Suppressor macrophage treated with lipopolysaccharide for 1 hour (primary cell): ENCODE measurements at places on chromosomes 12 and 14.

DNA sequence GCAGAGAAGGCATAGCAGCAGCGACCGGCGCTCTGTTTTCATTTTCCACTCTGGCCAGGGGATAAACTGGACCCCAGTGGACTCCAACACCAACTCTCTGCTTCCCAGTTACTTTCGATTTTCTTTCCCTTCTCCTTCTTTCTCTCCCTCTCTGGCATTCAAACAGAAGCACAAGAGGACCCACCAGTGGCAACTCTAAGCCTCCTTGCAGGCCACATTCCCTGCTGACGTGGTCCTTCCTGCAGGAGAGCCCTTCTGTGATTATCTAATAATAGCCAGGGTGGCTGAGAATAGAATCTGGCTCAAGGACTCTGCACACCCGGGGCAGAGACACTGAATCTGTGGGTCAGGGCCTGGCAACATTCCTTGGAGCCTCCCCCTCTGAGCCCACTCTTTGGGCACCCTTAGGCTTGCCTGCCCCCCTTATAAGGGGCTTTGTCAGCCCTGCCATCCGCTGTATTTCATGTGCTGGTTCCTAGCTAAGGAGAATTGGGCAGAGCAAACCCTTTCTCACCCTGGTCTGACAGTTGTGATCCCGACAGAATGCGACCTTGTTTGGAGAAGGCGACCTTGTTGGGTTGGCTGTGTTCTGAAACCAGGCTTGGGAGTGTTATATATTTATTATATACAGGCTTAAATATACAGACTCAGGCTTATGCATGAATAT, 8.2 kb upstream of the HOXC6 start:
- no peak for DNase-seq

- no peak for DNase-seq
These were observed 34.4 kb upstream of the DLK1 start for GRCh38 chr14:100692256-100692655.

GRCh38 chr14:76984297-76984696, 44.2 kb downstream of the IRF2BPL start:
- no peak for DNase-seq

GRCh38 chr12:101299931-101300330, 20.0 kb downstream of the UTP20 start:
- DNase-seq, result no peak

- DNase-seq, result peak; percentile 22
These were observed 75.9 kb upstream of the DHRS4 start for GRCh38 chr14:23877538-23878180.

DNA sequence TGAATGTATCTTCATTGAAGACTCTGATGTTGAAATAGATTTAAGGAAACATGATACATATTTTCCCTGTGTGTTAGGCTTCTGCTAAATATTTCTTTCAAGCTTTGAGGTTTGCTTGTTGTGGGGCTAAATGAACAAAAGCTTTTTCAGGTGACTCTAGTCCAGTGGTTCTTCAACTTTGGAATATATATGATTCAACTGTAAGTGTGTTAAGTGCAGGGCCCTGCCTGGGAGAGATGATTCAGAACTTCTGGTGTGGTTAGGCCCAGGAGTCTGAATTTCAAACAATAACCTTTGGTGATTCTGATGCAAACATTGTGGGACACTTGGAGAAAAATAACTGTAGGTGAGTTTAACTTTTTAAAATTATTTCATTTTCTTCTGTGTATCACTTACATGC, 93.0 kb downstream of the TRHDE start:
- no peak for DNase-seq

GRCh38 chr12:32466986-32467711, 67.8 kb downstream of the FGD4 start:
- DNase-seq, result no peak

GRCh38 chr14:54278665-54279295, 118.0 kb upstream of the CDKN3 start:
- DNase-seq, result no peak

- DNase-seq, result no peak
These were observed 787.7 kb downstream of the TMTC2 start for GRCh38 chr12:83474369-83474768.

DNA sequence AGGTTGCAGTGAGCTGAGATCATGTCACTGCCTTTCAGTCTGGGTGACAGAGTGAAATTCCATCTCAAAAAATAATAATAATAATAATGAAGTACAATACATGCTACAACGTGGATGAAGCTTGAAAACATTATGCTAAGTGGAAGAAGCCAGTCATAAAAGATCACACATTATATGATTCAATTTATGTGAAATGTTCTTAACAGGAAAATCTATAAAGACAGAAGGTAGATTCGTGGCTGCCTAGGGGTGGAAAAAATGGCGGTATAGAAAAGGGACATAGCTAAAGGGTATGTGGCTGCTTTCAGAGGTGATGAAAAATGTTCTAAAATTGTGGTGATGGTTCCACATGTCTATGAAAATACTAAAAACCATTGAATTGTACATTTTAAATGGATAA, 41.0 kb upstream of the AMIGO2 start:
- DNase-seq, result no peak

- DNase-seq, result no peak
These were observed 583.9 kb upstream of the TBX3 start for GRCh38 chr12:115267891-115268290.

DNA sequence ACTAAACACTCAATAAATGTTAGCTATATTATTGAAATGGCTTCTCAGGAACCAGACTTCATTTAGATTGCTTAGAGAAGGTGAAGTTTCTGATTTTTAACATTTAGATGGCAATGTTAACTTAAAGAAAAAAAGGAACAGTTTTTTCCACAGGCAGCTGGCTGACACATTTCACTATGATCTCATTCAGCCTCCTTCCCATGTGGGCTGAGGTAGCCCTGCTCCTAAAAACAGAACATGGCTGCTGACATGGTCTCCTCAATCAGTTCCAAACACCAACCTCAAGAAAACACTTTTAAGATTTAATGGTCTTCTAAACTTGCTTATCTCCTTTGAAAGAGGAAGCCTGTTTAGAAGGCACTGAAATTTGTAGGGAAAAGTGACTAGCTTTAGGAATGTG, 23.8 kb downstream of the GNS start:
- peak; percentile 77 for DNase-seq

- DNase-seq, result no peak
These were observed 9.1 kb upstream of the MSI1 start for GRCh38 chr12:120378036-120378435.

- no peak for DNase-seq
These were observed 17.3 kb downstream of the GPR68 start for GRCh38 chr14:91227183-91227628.

GRCh38 chr12:97939156-97939555, 476.6 kb downstream of the RMST start:
- no peak for DNase-seq

DNA sequence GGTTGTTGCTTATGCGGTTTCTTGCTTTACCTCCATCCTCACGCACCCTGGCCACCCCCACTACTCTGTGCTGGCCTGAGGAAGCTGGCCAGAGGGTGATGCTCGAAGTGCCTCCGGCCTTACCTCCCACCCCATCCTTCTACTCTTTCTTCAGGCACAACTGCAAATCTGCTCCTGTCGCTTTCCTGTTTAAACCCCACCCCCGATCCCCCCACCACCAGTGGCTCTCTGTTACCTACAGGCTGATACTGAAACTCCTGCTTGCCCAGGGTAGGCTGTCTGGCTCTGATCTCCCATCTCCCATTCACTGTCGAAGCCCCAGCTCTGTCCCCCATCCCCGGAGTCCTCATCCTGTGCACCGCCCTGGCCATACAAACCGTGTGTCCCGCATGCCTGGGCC, 111.5 kb downstream of the PRMT8 start:
- DNase-seq, result no peak

GRCh38 chr12:31007153-31007495, 66.5 kb upstream of the DDX11 start:
- no peak for DNase-seq

DNA sequence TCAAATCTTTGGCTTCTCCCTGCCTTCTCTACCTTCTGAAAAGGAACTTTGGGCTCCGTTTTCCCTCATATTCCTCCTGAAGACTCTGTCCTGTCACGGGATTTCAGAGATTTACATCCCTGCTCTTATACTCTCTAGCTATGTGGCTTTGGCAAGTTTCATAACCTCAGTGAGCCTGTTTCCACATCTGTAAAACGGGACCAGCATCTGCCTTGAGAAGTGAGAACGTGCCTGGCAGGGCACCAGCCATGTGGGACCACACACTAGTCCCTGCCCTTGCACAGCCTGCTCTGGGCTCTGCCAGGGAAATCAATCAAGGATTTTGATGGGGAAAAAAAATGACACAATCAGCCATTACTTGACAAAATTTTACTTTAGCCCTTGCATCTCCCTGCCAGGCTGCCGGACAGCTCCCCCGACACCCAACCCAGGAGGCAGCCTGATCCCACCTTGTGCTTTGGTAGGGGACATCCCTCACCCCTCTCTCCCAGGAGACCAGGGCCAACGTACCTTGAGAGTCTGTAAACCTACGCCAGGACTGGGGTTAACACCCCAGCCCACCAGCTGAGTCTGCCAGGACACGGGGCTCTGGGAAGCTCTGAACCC, 8.5 kb downstream of the PHETA1 start:
- no peak for DNase-seq

GRCh38 chr14:72755766-72756165, 138.1 kb downstream of the DPF3 start:
- no peak for DNase-seq

DNA sequence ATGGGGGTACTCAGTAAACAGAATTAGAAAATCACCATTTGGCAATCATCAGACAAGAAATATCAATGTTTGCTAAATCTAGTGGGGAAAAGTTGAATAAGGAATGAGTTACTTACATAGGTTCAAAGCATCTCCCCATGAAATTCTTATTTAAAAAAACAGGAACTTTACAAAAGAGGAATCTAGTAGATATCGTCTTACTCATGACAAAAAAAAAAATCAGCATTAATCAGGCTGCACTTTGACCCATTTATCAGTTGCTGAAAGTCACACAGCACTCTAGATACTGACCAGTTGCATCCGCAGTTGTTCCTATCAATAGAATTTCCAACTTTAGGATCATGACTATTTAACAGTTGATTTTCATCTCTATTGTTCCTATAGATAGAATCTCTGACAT, 5.8 kb upstream of the DICER1 start:
- DNase-seq, result peak; percentile 80

DNA sequence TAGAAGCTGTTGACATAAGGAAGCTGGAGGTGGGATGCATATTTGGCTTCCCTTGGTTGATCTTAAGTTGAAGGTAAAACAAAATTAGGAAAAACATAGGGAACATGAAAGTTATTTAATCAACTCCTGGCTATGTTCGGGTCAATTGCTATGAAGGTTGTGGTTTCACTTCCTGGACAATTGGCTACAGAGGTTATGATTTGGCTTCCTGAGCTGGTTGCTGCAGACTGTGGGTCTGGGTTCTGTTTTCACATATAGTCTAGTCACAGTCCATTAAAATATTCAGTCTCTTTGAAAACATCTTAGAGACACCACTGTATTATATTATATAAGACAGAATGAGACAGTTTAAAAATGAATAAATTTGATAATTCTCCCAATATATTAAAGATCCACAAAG, 895.2 kb upstream of the USP15 start:
- no peak for DNase-seq
